SJCRH30 (cell line): ENCODE measurements at places on chromosomes 16 and 17. TPM values are rescaled to one million over a fixed set of nuclear protein-coding genes. Genes with fewer than 3 reads are reported as not detected.

C1QTNF8 gene
- total RNA-seq = not detected in 2 replicates

KCNJ2 gene
- 0.13 and 0.16 TPM in 2 replicates for total RNA-seq

GRCh38 chr17:71793518-71793917 lies 327.3 kb upstream of the SOX9 start:
- no peaks in the 10 kb centered on the region; the same call in 1 of the 2 replicates for H3K27me3 ChIP-seq
- no peaks in the 10 kb centered on the region for H3K4me1 ChIP-seq

FOXC2 gene
- 3.0 and 3.1 TPM in 2 replicates for total RNA-seq

- H3K27me3 ChIP-seq = no peaks in the 10 kb centered on the region
- H3K36me3 ChIP-seq = no peaks in the 10 kb centered on the region
- H3K27ac ChIP-seq = no peak overlapping the region
- H3K4me3 ChIP-seq = no peak overlapping the region
Observed at GRCh38 chr17:19987897-19988296, 10.3 kb upstream of the AKAP10 start.

GRCh38 chr16:66585481-66586239 lies 6.4 kb downstream of the CMTM2 start:
- DNase-seq = no peak
- H3K4me1 ChIP-seq = peaks cover 14% of the 10 kb centered on the region
- H3K36me3 ChIP-seq = 0 out of 2 replicates have a peak, but pooled peaks cover 2% of the 10 kb centered on the region
- no peak overlapping the region for H3K4me3 ChIP-seq

ST6GALNAC2 gene
- 0.20 TPM in 1 of 2 replicates, not detected in the other for total RNA-seq
